Stimulated activated CD4-positive, alpha-beta T cell treated with anti-CD3 and anti-CD28 coated beads, Interleukin-12 subunit alpha, Interleukin-12 subunit beta, amount 100 ng/mL, for 24 hours (primary cell): ENCODE measurements at places on chromosomes 3 and 15.

- DNase-seq: no peak
Observed at GRCh38 chr3:152192050-152192449, 76.7 kb upstream of the MBNL1 start.

- no peak for DNase-seq
Observed at GRCh38 chr15:28093752-28094535, 5.2 kb downstream of the OCA2 start.

DNA sequence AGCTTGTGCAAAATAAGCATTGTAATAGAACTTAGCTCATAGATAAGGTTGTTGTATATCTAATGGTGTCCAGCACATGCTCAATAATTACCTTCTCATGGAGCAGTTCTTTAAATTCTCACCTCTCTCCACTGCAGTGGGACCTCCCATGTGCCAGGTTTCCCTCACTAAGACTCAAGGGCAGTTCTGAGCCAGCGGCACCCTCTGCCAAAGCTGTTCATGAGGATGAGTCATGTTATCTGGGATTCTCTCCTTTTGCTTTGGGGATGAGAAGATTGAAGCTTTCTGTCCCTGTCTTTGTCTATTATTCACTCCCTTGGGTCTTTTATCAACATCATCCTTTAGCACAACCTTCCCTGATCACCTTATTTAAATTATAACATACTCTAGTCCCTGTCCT, 15.6 kb upstream of the AMOTL2 start:
- no peak for DNase-seq

DNA sequence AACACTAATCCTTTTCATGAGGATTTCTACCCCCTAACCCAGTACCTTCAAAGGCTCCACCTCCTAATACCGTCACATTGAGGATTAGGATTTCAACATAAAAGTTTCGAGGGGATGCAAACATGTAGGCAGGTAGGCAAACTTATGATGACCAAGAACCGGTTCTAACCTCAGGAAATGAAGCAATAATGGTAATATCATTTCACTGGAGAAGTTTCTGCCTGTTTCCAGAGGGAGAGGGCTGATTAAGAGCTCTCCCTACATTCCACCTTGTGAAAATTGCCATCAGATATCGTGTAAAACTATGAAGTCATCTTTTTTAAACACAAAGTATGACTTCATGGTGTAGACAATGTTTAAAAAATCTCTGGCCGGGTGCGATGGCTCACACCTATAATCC, 31.6 kb downstream of the NKIRAS1 start:
- DNase-seq: no peak

GRCh38 chr3:188916934-188917401, 254.8 kb upstream of the TPRG1 start:
- no peak for DNase-seq

GRCh38 chr3:179613807-179614206, 9.2 kb downstream of the NDUFB5 start:
- DNase-seq: no peak

- DNase-seq: no peak
Observed at GRCh38 chr3:73431183-73431900, 193.4 kb downstream of the PDZRN3 start.

DNA sequence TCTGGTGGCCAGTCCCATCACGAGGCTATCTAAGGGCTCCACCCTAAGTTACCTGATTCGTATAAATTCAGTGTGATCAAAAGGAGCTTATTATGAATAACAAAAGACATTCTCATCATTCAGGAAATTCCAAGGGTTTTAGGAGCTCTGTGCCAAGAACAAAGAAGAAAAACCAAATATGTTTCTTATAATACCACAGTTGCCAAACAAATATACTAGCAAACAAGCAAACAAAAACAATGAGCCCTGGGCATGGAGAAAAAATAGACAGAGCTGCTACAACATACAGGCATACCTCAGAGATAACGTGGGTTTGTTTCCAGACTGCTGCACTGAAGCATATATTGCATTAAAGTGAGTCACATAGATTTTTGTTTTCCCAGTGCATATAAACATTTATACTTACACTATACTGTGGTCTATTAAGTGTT, 20.2 kb upstream of the CFAP161 start:
- no peak for DNase-seq

DNA sequence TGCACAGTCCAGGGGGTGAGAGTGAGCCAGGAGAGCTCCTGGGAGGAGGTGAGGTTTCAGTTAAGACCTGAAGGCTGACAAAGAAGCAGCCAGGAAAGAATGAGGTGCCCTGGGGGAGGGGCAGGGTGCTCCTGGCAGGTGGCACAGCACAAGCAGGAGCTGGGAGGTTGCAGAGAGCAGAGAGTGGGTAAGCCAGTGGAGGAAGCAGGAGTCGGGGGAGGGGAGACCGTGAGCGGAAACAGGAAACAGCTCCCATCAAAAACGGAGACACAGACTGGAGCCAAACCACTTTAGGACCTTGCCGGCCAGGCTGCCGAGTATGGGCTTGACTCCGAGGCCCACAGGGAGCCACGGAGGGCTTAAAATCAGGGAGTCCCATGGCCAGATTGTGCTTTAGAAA, 12.1 kb upstream of the FBLN2 start:
- DNase-seq: no peak

DNA sequence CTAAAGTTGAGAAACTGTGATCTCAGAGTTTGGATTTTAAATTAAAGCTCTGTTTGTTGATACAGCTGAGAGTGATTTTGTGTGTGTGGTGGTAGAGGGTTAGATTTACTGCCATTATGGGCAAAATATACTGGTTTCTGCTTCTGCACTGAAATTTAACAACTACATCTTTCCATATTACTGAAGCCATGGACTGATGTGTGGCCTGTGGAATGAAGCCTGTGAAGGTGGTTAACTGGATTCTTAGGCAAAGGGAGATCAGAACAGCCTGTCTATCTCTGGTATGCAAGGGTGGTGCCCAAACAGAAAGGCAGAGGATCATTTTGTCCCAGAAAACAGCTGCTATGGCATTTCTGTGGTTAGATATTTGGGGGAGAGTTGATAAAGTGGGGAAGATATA, 297.3 kb upstream of the THBS1 start:
- no peak for DNase-seq

- no peak for DNase-seq
Observed at GRCh38 chr3:114259566-114259965, 22.2 kb upstream of the ZNF80 start.

DNA sequence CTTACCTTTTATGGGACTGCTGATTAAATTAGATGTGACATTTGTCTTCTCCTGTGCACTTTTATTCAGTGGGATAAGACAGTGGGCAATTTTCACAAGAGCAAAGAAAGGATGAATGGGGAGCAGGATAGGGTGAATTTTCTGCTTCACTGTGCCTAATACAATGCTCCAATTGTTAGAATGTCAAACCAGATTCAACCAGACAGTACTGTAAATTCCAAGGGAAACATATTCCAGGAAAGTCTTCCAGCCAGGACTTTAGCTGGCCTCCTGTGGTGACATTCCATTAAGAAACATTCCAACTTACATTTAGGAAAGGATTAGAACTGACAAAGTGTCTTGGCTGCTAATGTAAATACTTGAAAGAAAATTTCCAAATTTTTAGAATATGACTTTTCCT, 100.1 kb upstream of the PROK2 start:
- no peak for DNase-seq

GRCh38 chr15:50905055-50905454, 3.4 kb upstream of the AP4E1 start:
- DNase-seq: no peak

DNA sequence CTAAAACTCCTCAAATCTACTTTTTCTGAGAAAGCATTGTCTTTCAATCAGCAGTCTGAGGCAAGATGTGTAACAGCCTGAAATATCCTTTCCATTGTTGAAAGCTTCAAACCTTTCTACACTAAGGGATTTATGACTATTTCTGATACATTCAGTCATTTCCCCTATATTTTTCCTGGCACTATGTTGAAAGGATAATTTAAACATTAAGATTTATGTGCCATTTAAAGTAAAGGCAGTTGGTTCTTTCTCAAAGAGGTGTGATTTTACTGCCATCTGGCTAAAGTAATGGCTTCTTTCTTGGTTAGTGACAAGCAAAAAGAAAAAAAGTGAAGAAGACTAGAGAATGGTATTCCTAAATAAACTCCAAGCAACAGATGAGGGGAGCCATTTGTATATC, 249.6 kb upstream of the COL8A1 start:
- DNase-seq: no peak

- no peak for DNase-seq
Observed at GRCh38 chr3:152491922-152492321, 223.2 kb downstream of the MBNL1 start.

DNA sequence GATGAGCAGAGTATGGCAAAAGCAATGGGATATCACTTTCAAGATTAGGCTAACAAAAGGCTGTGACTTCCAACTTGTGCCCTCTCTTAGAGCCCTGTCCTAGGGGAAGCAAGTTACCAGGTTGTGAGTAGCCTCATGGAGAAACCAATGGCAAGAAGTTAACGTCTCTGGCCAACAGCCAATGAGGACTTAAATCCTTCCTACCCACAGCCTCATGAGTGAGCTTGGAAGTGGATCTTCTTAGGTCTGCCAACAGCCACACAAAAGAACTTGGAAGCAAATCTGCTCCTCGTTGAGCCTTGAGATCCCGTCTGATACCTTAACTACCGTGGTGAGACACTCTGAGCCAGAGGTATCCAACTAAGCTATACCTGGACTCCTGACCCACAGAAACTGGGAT, 5.7 kb downstream of the NME9 start:
- no peak for DNase-seq

GRCh38 chr15:29636140-29636539, 186.1 kb downstream of the TJP1 start:
- no peak for DNase-seq

GRCh38 chr3:169344465-169344864, 319.0 kb downstream of the MECOM start:
- DNase-seq: no peak
